RKO (cell line): ENCODE measurements at places on chromosomes 2 and 18.

DNA sequence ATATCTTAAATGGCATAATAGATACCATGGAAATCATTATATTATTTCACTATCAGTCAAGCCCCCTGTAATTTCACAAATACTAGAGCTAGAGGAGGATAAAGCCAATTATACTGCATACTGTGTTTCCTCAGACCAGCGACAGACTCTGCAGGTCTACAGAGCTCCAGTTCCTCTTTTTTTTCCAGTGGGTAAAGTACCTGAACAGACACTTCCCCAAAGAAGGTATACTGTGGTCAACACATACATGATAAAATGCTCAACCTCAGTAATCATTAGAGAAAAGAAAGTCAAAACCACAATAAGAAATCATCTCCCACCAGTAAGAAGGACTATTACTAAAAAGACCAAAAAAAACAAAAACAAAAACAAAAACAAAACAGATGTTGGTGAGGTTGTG lies 44.6 kb downstream of the SCN7A start:
- DNase-seq, result no peak

GRCh38 chr2:68632021-68632420 lies 11.4 kb upstream of the PROKR1 start:
- DNase-seq, result peak; percentile 25

- DNase-seq, result no peak
Observed at GRCh38 chr2:237157780-237158102, 72.1 kb downstream of the COPS8 start.

DNA sequence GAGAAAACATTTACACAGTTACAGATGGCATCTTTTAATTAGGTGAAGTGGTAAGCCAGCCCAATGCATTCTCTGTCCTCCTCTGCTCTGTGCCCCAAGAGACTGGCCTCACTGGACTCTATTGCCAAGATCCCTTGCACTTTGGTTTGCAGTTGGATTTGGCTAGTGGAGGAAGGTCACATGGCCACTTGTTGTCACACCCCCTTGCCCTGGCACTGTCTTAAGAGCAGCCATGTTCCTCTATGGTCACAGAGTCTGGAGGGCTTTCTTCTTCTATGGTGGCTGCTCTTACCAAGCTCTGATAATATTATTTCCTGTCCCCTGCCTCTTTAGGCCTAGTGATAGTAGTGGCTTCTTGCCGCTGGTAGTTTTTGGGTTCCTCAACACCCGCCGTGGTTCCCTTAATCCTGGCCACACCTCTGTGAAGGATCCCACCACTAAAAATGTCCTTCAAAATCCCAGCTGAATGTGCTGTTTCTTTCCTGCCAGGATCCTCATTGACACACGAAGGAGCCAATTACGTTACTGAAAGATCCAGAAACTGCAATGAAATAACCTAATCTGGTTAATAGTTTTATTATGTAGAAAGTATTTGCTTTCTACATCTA lies 111.1 kb downstream of the CDC42EP3 start:
- no peak for DNase-seq

- peak; percentile 74 for DNase-seq
Observed at GRCh38 chr2:235467588-235467987, 26.3 kb upstream of the AGAP1 start.

DNA sequence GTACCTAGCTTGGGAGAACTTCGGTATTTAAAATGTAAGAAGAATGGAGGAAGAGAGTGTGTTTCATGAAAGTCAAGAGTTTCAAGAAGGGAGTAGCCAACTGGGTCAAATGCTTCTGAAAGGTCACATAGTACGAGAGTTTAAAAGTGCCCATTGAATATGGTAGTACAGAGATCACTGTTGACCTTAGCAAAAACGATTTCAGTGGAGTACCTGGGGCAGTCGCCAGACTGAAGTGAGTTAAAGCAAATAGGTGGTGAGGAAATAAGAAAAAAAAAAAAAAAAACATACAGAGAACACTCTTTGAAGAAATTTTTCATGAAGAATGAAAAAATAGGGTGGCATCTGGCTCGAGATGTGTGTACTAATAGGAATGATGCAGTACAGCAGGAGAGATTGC lies 11.5 kb downstream of the LIPT1 start:
- DNase-seq, result no peak

- DNase-seq, result no peak
Observed at GRCh38 chr2:200199576-200200263, 106.8 kb upstream of the SPATS2L start.

DNA sequence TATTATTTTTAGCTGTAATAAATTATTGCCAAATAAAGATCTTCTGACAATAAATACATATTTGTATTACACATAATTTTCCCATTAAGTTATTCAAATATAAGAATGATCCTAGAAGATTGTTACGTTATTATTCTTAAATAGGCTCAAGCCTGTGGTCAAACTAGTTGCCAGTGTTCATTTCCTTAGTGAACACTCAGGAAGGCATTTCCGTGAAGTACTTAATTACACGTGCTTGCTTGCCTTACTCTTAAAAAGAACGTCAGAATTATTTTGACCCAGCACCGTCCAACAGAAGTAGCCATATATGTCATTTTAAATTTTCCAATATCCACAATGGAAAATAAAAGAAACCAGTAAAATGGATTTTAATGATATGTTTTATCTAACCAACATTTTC lies 249.8 kb downstream of the TXNL1 start:
- DNase-seq, result no peak

DNA sequence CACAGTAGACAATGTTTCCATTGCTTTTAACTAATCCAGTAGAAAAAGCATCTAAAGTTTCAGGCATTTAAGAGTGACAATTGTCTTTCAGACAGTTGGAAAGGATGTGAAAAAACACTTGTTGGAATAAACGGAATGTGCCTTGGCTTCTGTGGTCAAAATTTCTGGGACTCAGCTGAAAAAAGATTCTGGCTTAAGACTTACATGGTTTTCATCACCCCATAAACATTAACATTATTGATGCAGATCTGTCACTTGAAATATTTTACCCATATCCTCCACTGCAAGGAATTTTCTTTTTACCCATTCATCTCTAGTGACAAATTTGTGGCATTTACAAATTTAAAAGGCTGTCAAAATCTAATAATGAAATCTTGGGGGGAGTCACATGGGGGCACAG lies 166.0 kb downstream of the SRBD1 start:
- no peak for DNase-seq

DNA sequence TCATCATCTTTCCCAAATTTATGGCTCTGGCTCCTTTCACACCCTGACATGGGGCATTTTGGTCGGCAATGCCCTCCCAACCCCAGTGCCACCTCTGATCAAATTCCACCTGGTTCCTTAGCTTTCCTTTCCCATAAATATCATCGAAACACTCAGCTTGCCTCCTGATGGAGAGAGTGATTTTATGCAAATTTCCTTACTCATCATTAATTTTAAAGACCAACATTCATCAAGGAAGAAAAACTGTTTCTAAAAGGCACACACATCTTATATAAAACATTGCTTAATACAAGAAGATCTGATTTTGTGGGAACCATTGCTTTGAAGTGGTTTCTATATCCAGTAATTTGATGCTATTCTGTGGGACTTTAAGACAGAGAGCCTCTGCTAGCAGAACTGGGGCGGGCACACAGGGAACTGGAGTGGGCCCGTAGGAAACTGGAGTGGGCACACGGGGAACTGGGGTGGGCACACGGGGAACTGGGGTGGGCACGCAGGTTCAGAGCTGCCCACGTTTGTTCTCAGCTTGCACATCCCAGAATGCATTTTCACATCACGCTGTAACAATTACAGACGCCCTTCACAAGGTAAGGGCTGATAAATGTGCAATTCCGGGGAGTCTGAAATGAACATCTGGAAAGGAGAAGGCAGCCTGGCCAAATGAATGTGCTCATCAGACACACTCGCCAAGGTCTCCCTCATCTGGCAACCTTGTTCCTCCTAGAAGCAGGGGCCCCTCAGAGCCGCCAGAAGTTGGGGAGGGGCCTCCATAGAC lies 174.2 kb downstream of the RTP5 start:
- DNase-seq, result no peak

DNA sequence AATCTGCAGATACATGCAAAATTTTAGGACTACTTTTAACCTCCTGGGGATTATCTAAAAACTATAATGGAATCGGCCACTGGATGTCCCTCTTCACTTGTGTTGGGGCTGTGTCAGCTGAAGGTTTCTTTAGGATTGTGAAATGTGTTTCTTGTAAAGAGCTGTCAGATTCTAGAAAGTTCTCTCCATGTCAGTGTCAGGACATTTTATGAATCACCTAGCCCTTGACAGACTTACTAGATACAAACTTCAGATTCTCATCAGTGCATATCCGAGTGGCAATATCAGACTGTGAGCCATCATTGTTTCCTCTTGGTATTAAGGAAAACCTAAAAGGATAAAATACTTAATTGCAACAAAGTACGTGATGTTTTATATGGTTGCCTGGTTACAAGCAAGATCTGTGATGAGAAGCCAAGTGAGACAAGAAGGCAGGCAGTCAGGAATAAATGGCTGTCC lies 107.3 kb downstream of the CPS1 start:
- DNase-seq, result peak; percentile 45

DNA sequence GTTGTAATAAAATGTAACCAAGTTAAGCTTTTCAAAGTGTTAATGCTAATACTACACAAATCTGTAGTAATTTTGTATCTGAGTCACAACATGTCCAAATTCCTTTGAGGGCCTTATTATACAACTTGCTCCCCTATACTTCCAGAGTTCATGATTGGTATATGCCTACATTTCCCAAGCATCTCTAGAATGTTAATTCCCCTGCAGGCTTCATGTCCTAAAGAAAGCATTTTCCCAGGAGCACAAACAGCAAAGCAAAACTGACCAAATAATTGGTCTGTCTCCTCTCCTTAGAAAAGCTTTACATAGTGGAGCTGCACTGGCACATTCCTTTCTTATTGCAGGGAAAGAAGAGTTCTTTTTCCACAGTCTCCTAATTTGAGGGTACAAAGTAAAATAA lies 3.7 kb downstream of the ALS2 start:
- DNase-seq, result no peak

DNA sequence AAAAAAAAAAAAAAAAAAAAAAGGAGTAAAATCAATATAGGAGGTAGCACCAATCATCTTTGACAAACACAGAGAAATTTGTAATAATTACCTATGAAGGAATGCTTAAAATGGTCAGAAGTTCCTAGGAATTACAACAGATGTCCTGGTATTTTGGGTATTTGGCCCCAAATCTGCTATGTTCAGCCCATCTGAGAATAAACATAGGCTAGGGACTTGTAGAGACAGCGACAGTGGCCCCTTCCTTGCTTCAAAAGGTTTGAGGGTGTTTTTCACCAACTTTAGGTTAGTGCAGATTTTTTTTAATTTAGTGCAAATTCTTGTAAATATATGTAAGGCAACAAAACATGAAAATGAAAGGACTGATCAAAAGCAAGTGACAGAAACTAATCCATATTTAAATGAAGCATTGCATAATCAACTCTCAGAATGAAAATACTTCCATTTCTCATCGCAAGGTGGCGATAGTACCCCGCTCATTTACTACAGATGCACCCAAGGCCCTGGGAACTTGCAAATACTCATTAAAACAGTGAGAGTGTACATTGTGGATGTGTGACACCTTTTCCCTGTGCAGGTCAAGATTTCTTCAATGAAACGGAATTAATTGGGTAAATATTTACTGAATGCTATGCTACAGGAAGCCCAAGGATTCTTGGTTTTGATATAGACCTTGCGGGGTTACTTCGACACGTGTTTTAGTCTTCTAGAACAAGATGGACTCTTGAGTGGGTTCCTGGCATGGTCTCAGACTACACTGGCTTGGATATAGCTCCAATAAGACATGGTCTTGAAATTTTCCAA lies 44.6 kb downstream of the FAM124B start:
- DNase-seq, result peak; percentile 59

DNA sequence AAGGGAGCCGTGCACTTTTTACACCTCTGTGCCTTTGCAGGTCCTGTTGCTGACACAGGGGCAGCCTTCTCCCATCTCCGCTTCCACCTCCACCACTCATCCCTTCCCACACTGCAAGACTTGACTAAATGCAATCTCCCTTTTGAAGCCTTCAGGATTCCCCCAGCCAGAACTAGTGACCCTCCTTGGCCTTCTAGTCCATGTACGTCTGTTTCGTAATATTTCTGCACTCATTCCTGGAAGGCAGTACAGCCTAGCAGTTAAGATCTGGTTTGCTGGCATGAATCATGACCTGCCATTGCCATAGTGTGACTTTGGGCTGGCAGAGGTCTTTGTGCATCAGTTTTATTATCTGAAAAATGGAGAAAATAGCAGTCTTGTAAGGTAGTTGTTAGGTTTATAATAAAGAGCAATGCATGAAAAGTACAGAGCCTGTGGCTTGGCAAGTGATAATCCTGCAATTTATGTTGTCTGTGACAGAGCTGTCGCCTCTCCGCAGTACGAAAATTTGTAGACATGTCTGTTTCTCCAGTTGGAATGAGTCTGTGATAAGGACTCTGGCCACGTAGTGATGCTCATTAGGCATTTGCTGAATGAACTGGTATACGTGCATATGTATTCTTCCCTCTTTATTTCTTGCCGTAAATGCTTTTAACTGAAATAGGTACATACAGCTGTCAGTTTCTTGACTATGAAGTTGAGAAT lies 36.7 kb downstream of the NCK2 start:
- DNase-seq, result no peak

GRCh38 chr2:218944759-218945404 lies 14.6 kb upstream of the CDK5R2 start:
- no peak for DNase-seq

- DNase-seq, result no peak
Observed at GRCh38 chr2:71664161-71664560, 210.8 kb downstream of the DYSF start.

DNA sequence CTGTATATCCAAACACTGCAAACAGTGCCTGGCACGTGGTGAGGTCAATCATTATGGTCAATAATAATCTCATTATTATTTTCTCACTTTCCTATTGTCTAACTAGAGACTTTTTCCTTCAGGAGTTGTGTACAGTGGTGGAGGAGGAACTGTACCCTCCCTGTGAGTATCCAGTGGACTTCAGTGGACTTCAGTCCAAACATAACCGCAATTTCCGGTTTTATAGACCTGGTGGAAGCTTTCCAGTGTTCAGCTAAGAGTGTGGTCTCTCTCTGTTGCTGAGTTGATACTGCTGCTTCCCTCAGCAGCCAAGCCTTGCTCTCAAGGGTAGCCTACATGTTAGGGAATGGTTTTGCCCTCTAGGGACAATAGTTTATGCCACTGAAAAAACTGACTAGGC lies 447.1 kb downstream of the TMEM182 start:
- DNase-seq, result no peak
